ENCODE measurements at places on chromosomes 5 and 9.

DNA sequence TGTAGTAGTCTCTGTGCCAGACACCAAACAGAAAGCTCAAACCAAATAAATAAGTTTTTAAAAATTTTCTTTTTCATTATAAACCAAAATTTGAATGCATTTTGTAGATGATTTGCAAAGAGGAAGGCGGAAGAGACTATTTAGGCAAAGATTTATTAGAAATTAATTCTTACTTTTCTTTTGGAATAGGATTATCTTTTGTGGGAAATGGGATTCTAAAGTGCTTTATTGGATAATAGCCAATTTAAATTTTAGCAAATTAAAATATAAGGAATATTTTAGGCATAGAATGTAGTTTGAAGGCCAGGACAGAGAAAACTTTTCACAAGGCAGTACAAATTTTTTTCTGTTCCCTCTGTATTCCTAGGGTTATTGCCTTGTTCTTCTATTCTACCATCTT, 311.4 kb upstream of the ITGA1 start:
- H3K27ac ChIP-seq, result no peak overlapping the region
- DNase-seq, result no peak
- no peaks in the 10 kb centered on the region for H3K36me3 ChIP-seq
- H3K4me3 ChIP-seq, result no peak overlapping the region
- no peaks in the 10 kb centered on the region for H3K27me3 ChIP-seq

DNA sequence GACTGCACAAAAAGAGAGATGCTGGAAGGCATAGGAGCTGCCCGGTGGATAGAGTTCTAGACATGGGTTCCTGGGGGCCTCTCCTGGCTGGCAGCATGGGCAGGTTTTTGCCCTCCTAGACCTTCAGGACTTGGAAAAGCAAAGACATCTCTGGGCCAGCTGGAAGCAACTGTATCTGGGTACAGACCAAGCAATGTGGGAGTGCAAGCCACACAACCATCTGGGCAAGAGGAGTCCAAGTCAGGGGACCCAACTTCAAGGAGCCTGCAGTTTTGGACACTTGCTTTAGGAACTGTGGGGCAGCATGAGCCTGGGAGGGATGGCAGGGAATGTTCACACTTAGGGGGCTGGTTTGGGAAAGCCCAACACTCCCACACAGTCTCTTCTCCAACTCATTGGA, 323.3 kb downstream of the GADD45G start:
- no peak overlapping the region for H3K27ac ChIP-seq
- H3K36me3 ChIP-seq, result no peaks in the 10 kb centered on the region
- no peaks in the 10 kb centered on the region for H3K4me1 ChIP-seq
- no peak overlapping the region for H3K4me3 ChIP-seq

DNA sequence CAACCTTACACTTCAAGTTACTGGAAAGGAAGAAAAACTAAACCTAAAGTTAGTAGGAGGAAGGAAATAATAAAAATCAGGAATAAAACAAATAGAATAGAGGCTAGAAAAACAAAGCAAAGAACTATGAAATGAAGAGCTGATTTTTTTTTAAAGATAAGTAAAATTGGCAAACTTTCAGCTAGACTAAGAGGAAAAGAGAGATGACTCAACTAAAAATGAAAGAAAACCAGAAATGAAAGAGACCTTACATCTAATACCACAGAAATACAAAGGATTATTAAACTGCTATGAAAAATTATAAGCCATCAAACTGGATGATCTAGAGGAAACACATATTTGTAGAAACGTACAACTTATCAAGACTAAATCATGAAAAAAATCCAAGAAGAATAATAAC, 60.0 kb downstream of the PRRC1 start:
- no peaks in the 10 kb centered on the region for H3K36me3 ChIP-seq
- no peak for DNase-seq
- H3K27me3 ChIP-seq, result no peaks in the 10 kb centered on the region
- H3K27ac ChIP-seq, result no peak overlapping the region

- H3K36me3 ChIP-seq, result no peaks in the 10 kb centered on the region
- DNase-seq, result peak; percentile 69
- H3K4me1 ChIP-seq, result no peaks in the 10 kb centered on the region
Measured at GRCh38 chr5:153974131-153974812, 64.4 kb downstream of the FAM114A2 start.
